Cerebellum (tissue), 4 donors: ENCODE measurements at places on chromosomes 11 and 22.

DNA sequence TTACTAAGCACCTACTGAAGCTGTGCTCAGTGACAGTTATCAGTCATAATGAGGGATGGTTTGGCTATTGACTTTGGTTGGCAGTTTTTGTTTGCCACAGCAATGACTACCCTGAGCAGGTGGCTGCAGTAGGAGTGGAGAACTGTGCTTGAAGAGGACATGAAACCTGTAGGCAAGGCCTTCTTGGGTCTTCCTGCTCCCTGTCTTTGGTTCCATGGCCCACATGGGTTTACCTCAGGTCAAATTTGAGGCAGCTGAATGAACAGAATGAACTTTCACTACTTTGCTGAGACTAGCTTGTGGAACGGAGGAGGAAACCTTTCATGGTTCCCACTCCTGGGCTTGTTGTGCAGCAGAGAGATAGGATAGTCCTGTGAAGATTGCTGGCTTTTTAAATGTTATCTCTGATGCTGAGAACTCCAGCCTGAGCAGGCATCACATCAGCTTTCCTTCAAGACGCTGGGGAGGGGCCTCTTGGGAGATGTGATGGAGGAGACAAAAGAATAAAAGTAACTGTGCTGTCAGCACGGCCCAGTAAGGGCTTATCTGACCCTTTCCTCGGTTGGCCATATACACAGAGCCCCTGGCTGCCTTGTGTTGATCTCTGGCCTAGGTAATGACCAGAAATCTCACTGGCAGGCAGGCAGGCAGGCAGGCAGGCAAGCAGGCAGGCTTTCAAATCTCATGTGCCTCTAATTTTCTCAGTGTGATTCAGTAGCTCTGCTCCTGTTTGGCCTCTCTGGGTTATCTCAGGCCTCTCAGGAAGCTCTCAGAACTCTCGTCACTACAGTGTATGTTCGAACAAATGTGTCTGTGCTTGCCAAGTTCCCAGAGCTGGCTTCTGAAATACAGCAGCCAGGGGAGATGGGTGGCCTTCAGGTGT, 12.0 kb downstream of the STIM1 start:
- no peak for DNase-seq

GRCh38 chr22:49567899-49568750, 259.5 kb downstream of the BRD1 start:
- no peak for DNase-seq

DNA sequence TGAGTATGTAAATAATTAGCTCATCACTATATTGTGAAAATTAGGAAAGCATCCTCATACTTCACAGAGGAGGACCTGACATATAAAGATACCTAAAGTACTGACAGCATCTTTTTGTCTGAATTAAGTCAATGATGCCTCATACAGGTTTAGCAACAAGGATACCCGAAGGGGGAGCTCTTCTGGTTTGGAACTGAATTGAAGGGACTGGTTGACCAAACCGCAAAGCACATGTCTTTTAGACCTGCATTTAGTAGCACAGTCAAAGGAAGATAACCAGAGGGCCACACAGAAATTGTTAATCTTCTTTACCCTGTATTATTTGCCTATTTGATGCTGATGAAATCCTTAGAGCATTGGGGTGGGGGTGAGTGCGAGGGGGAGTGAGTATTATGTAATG, 12.9 kb upstream of the WT1 start:
- no peak for DNase-seq

- no peak for DNase-seq
Observed at GRCh38 chr11:34335331-34335730, 22.5 kb downstream of the ABTB2 start.

DNA sequence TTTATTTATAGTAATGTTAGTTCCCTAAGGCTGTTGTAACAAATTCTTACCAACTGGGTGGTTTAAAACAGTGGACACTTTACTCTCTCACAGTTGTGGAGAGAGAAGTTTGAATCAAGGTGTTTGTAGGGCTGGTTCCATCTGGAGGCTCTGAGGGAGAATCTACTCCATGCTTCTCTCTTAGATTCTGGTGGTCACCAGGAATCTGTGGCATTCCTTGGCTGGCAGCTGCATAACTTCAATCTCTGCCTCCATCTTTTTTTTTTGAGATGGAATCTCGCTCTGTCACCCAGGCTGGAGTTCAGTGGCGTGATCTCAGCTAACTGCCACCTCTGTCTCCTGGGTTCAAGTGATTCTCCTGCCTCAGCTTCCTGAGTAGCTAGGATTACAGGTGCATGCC, 46.3 kb downstream of the LDLRAD3 start:
- no peak for DNase-seq

GRCh38 chr11:102572554-102573220, 42.1 kb upstream of the MMP7 start:
- no peak for DNase-seq

GRCh38 chr22:20242393-20243175, 25.5 kb downstream of the RTN4R start:
- DNase-seq, result no peak

- DNase-seq, result no peak
Observed at GRCh38 chr11:117154468-117154867, 10.4 kb downstream of the PAFAH1B2 start.

DNA sequence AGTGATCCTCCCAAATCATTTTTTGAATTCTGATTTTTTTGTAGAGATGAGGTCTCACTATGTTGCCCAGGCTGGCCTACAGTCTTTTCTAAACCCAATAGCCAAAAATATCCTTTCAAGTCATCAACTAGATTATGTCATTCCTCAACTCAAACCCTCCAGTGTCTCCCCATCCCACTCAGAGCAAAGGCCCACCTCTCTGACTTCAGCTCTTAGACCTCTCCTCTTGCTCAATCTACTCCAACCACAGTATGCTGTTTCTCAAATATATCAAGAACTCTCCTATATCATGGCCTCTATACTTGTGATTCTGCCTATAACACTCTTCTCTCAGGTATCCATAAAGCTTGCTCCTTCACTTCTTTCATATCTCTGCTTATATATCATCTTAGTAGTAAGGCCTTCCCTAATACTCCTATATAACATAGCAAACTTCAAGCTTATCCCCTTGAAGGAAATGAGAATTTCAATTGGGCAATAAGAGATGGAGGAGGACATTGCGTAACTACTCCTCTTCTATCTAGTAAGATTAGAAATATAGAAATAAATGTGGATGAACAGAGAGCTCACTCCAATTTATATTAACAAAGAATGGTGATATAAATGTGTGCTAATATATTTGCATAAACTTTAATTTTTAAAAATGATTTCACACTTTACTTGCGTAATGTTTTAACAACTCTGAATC, 24.5 kb downstream of the DLG2 start:
- no peak for DNase-seq

- DNase-seq, result no peak
Observed at GRCh38 chr11:80959751-80960150, 1518.9 kb upstream of the TENM4 start.

DNA sequence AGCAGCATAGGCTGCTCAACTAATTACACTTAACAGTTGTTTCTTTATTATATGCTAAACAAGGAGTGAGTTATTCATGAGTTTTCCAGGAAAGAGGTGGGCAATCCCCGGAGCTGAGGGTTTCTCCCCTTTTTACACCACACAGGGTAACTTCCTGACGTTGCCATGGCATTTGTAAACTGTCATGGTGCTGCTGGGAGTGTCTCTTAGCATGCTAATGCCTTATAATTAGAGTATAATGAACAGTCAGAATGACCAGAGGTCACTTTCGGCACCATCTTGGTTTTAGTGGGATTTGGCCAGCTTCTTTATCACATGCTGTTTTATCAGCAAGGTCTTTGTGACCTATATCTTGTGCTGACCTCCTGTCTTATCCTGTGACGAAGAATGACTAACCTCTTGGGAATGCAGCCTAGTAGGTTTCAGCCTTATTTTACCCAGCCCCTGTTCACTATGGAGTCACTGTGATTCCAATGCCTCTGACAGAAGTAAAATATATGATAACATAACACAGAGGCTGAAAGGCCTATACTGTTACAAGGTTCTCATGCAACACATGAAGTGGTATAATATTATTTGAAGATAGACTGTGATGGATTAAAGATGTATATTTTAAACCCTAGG, 41.3 kb upstream of the RDX start:
- no peak for DNase-seq

- no peak for DNase-seq
Observed at GRCh38 chr22:17749605-17750395, 24.5 kb downstream of the BID start.

- no peak for DNase-seq
Observed at GRCh38 chr11:33695051-33695566, 5.5 kb downstream of the C11orf91 start.

GRCh38 chr11:94112206-94112953, 16.3 kb upstream of the PANX1 start:
- no peak for DNase-seq

GRCh38 chr22:40597526-40598430, 38.7 kb downstream of the MRTFA start:
- no peak for DNase-seq

DNA sequence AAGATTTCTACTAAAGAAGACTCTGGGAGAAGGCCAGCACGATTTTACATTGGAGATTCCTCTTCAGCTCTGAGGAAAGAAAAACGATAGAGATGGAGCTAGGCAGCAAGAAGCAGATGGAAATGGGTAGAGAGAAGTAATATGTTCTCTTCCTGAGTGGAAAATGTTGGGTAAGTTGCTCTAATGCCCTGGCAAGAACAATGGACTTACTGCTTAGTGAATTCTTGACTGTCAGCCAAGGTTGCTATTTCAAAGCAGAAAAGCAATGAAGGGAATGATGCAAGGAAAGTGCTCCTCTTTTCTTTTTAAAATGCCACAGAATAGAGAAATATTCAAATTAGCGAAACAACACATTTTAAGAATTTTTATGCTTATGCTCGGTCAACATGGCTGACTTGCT, 38.4 kb upstream of the CWF19L2 start:
- DNase-seq, result no peak

DNA sequence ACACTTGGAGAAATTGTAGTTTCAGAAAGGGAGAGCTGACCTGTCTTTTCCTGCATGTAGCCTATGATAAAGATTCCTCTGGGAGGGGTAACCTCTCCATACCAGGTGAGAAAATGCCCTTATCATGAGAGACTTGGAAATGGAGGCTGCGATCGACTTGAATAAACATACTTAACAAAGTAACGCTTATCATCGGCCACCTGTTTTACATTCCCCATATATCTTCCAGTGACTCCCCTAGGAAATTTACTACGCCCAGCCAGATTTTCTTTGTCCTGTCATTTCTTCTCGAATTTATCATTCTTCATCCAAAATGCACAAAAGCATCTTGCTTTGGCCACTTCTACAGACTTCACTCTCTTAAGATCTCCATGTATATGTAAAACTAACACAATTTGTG, 143.5 kb downstream of the CCDC81 start:
- DNase-seq, result no peak

- DNase-seq, result peak; percentile 65
Observed at GRCh38 chr11:17744151-17744940, 9.8 kb downstream of the KCNC1 start.

DNA sequence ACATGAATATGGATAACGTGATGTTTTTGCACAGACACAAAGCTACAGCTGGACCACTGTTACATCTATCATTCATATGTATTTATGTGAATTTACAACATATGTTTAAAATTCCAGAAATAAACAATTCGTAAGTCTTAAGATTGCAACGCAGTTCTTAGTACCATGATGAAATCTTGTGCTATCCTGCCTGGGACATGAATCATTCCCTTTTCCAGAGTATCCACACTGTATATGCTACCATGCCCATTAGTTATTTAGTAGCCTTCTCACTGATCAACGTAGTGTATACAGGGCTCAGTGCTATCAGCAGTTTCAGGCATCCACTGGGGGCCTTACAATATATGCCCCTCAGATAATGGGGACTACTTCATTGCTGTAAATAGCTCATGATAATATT, 4.3 kb downstream of the ATL3 start:
- DNase-seq, result no peak

DNA sequence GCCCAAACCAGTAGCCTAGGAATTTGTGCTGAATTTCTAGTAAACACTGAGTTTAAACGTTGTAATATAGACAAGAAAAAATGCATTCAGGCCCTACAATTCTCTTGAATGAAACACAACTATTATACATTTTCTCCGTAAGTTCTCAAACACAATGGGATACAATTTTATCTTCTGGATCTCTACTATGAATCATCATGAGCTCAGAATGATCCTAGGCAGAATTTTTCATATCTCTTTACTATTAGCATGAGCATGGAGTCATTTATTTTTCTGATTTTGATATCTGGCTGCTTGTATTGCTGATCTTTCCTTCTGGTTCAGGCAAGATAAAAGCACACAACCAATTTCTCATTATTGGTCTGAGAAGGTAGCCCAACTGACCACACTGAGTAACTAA, 1123.4 kb upstream of the RAG2 start:
- no peak for DNase-seq

GRCh38 chr11:8092587-8093424, 11.8 kb downstream of the TUB start:
- peak; percentile 62 for DNase-seq
